ENCODE measurements at places on chromosomes 4 and X.

DNA sequence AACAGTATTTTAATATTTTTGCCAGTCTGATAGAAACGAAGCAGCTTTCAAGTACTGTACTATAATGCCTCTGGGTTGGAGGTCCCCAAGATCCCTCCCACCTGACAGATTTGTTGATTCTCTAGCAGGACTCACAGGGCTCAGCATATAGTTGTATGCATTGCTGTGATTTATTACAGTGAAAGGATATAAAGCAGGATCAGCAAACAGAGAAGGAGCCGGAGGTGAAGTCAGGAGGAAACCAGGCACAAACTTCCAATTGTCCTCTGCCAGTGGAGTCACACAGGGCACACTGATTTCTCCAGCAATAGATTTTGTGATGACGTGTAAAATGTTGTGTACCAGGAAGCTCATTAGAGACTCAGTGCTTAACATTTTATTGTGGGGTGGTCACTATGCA lies 19.0 kb downstream of the USP53 start:
- no peak for DNase-seq

DNA sequence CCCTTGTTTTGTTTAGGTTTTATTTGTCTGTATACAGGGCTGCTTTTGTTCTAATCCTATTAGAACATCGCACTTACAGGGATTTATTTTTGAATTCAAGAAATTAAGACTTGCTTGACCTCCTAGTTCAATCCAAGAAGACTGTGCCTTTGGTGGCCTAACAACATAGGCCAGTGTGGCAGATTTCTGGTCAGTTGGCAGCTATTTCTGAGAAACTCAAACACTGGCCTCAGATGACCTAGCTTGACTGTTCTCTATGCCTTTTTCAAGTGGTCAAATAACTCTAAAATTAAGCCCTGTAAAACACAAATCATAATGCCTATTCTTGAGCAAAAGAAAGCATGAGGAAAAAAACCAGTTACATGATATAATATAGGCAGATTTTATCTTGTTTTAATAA lies 89.3 kb upstream of the GPR34 start:
- DNase-seq, result no peak

DNA sequence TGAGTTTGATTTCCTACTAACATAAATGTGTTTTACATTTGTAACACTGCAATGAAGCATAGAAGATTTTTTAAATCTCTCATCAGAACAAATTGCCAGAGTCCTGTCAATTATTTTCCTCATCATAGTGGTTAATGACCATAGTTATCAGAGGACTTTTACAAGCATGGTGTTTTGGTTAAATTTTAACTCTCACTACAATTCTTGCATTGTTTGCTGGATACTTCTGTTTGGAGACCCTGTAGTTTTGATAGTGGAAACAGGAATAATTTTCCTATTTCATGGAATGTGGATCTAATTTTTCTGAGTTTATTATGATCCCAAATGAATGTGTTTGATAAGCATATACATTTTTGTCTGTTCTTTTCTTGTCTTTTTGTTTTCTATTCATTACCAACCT lies 16.8 kb downstream of the NIPAL1 start:
- no peak for DNase-seq

GRCh38 chrX:45601052-45601451 lies 400.4 kb upstream of the DIPK2B start:
- no peak for DNase-seq

DNA sequence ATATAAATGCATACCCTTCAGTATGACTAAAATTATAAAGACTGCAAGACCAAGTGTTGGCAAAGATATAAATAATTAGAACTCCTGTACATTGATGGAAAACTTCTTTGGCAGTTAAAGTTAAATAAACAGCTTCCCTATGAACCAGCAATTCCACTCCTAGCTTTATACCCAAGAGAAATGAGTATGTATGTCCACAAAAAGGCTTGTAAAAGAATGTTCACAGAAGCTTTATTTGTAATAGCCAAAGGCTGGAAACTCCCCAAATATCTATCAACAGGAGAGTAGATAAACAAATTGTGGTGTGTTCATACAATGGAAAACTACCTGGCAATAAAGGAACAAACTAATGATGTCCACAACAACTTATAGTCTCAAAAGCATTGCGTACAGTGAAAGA lies 184.8 kb downstream of the AMELX start:
- no peak for DNase-seq

- no peak for DNase-seq
These were observed 25.3 kb upstream of the SOD3 start for GRCh38 chr4:24770032-24770584.

Measured in NCI-H510A treated with DMSO at 0.1 percent for 48 hours (cell line).